ENCODE measurements at places on chromosomes 1 and 21.

DNA sequence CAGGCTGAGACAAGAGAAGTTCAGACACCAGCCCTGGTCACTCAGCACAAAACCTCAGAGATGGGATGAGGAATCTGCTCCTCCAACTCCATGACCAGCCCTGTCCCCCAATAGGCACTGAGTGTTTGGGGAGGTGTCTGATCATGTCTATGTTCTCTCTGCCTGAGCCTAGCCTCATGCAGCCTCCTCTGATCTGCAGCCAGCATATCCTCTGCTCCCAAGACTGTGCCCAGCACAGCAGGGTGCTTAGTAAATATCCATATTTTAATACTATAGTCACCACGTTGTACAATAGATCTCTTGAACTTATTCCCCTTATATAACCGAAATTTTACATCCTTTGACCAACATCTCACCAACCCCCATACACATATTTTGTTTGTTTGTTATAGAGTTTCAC, 202.9 kb downstream of the MATN1 start:
- DNase-seq, result no peak

DNA sequence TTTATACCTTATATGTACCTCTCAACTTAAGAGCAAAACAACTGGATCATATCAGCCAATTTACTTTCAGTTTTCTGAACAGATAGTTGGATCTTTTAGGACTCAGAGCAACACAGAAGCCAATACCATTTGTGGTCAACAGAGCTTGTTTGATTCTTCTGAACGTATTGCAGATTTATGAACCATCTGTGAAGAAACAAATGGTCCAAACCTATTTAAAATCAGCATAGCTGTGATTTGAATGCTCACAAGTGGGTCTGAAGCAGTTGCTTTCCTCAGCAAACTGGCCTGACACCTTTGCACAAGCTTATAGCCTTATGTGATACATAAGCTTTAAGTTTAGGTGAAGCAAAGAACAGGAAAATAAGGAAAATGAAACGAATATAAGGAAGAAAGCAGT, 147.6 kb downstream of the LRRIQ3 start:
- no peak for DNase-seq

DNA sequence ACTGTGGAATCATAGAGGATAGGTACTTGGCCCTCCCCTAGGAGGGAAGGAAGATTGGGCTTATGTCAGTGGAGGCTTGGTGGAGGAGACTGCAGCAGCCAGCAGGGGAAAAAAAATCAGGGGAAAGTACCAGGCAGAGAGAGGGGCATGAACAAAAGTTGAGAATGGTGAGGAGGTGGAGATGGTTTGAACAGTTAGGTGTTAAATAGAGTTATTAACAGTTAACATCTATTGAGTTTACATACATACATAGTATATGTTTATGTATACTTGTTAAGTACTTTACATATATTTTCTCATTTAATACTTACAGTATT, 136.5 kb upstream of the HNRNPU start:
- no peak for DNase-seq

DNA sequence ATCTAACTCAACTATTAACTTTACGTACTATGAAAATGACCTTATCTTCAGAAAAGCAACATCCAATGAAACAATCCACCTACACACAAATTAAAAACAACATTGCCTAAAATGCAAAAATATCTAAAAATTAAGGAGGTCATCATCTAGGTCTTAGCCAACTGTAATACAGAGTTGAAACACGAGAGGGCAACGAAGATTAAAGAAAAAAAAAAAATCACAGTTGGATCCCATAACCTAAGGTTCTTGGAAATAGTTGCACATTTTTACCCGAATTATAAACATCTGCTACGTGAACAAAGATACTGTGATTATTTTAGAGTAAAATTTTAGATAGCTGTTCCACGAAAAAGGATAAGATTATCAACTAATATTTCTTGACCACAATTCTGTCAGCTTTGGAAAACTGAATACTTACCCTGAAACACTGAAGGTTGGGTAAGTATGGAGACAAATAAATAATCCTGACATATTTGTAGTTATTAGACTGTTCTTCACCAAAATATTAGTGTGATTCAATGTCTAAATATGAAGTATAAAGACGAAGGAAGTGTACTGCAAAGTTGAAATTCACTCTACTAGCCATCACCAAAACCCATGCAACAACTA, 88.0 kb upstream of the AK4 start:
- peak; percentile 58 for DNase-seq

DNA sequence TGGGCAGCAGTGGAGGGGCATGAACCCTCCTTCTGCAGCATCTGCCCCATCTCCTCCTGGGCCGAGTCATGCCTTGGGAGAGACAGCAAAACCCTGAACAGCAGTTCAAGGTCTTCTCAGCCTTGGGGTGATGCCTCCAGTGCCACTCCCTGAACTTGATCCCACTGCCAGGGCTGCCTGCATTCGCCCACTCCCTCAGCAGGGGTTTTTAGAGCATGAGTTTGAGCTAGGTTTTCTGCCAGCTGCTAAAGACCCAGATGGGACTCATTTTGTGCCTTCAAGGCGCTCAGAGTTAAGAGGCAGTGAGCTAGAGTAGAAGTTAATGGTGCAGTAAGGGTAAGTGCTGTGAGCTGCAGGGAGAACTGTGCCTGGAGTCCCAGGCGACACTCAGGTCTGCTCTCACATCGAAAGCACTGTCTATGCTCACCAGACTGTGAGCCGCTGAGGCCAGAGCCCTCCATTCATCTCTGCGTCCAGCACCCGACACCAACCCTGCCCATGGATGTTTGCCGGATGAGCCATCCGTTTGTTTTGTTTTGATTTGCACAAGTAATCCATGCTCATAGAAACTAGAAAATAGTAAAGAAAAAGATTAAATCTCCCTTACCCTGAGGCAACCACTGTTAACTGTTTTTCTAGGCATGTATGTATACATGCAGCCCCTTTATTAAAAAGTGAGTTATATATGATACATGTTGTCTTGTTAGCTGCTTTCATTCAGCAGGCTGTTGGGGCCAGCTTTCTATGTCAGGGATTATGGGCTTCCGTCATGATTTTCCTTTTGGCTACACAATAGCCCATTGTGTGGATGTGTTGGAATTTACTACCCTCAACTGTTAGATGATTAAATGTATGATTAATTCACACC, 67.8 kb downstream of the VPS26C start:
- DNase-seq, result peak; percentile 10

Data from brain (organoid and tissue), 16 donors.